ENCODE measurements at places on chromosomes 7 and 10.

DNA sequence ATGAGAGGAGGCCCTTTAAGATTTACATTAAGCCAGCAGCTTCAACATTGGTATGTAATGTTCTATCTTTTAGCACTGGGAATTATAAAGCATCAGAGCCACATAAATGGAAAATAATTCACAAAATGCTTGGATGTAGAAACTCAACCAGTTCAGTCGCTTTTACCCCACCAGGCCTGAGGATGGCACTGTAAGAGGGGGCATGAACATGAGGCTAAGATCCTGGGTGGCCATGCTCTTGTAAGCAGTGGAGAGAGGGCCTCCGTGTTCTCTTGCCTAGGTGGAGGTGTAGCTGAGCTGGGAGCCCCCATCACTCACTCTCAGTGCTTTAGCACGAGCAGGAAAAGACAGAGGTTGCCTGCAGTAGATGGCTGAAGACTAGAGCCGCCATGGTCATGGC, 238.8 kb downstream of the FANK1 start:
- DNase-seq: no peak

- DNase-seq: no peak
Observed at GRCh38 chr7:132656846-132657776, 80.8 kb upstream of the PLXNA4 start.

- no peak for DNase-seq
Observed at GRCh38 chr10:88852327-88852726, 683 bp upstream of the ANKRD22 start.

GRCh38 chr10:122225330-122225729, 45.8 kb upstream of the BTBD16 start:
- DNase-seq: no peak

DNA sequence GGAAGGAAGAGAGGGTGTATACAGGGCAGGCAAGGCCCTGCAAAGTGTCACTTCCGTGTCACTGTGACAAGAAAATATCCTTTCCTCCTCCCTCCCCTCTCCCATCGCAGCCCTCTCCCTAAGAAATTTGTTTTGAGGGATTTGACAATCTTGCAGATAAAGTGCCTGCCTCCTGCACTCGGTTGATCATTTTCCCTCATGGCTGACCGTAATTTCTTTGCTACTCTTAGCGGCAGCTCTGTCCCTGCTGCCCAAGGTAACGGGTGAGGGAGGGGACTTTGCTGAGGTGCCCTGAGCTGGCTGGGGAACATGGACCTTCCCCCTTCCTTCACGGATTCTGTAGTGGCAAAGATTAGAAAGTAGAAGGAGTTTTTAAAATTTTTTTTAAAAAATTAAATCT, 179.1 kb downstream of the TCF7L2 start:
- no peak for DNase-seq

DNA sequence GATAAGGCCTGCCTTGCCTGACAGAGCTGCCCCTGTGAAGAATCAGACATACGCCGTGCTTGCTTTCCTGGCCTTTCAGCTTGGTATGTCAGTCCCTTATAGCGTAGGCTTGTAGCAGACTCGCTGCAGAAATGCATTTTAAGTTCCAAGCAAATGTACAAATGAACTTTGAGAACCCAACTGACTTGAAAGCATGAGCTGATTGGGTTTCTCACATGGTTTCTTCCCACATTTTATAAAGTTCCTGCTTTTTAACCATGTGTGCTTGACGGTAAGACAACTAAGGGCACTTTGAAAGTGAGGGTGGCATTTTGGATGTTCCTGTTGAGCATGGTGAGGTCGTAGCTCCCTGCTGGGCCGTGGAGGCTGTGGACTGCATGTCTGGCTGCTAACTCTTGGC, 62.6 kb downstream of the CCNY start:
- no peak for DNase-seq

- no peak for DNase-seq
Observed at GRCh38 chr7:110647266-110647665, 443.7 kb upstream of the LRRN3 start.

DNA sequence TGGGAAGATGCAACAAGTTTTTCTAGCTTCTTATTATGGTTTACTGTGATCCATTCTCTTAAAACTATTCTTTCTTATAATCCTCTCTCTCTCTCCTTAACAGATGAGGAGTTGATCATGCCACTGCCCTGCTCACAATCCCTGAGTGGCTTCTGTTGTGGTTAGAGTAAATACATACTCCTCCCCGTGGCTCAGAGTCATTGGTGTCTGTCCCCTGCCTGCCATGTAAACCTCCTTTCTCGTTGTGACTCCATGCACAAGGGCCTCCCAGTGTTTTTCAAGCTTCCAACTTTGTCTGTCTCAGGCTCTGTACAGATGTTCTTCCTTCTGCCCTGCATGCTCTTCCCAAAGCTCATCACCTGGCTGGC, 20.4 kb downstream of the CCNY start:
- DNase-seq: no peak

- no peak for DNase-seq
Observed at GRCh38 chr10:24519950-24520349, 203.7 kb downstream of the ARHGAP21 start.

DNA sequence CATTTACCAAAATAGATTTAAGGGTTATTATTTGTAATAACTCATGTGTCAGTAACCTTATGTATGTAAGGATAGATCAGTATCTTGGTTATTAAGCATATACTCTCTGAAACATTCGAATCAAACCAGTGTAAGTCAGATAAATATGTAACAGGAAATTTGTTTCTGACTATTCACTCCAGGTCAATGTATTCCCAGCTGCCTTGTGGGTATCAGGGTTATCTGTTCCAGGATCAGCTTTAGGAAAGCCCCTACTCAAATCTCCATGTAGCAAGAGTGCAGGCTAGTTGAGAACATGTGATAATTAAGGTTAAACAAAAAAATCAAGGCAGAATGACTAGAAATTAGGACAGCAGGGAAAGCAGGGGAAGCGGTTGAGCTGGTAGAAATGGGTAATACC, 201.7 kb downstream of the AUTS2 start:
- no peak for DNase-seq

- no peak for DNase-seq
Observed at GRCh38 chr10:806451-807162, 117.1 kb upstream of the DIP2C start.

GRCh38 chr7:11294218-11294617, 320.5 kb downstream of the PHF14 start:
- DNase-seq: no peak

- DNase-seq: no peak
Observed at GRCh38 chr10:133388236-133388972, 5.6 kb upstream of the MTG1 start.

DNA sequence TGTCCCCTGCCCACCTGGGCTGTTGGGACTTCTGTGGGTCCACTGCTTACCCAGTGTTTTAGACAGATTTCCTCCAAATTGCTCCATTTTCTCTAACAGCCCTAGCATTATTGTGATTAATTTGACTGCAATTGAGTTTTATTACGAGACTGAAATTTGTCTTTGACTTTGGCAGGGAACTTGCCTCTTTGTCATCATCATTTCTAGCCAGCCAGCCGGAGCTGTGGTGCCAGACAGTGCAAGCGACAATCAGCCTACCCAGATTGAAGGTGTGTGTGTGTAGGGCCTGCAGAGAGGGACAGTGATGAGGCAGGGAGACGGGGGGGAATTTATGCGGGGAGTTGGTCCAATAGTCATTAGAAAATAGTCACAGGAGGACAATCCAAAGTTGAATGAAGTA, 743.0 kb downstream of the NRG3 start:
- no peak for DNase-seq

DNA sequence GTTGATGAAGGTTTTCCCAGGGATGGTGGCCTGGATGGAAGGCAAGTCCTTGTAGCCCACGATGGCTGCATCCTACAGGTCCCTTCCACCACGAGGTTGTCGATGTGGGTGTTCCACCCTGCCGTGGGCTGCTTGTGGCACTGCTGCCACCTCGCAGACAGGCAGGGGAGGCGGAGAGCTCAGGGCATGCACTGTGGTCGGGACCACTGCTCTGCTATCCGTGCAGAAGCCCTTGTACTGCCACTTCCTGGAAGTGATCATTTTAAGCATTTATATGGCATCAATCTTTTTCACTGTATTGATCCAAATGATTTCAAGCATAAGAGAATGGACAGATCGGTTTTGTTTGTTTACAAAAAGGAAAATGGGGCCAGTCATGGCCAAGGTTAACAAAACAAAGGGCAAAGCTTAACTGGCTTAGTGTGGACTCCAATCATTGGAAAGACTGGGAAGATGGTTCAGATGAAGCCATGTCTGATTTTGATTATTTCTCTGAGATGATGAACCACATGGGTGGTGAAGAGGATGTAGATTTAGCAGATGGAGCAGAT, 8.2 kb upstream of the CYP17A1 start:
- DNase-seq: no peak

DNA sequence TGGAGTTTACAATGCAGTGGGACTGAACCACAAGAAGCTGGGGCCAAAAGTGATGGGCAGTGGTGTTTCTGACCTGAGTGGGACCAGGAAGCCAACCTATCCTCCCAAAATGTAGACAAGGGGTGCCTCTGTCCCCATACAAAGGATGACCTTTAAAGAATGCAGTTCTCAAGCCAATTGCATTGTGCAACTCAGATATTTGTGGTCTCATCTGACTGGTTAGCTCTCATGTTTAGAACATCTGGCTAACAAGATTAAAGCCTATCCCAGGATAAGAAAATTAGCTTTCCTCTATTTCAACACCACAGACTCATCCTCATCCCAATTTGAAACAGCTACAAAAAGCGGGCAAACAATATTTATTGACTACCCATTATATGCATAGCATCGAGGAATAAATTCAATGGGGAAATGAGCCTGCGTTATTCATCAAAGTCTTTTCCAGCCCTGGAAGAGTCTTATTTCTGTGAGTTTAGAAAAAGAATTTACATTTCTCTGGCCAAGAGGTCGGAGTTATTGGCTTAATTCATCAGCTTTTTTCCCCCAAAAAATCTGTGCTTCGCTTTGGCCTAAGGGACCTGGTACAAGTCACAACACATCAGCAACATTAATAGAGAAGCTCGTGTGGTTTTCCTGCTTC, 26.7 kb downstream of the ELMO1 start:
- DNase-seq: no peak

DNA sequence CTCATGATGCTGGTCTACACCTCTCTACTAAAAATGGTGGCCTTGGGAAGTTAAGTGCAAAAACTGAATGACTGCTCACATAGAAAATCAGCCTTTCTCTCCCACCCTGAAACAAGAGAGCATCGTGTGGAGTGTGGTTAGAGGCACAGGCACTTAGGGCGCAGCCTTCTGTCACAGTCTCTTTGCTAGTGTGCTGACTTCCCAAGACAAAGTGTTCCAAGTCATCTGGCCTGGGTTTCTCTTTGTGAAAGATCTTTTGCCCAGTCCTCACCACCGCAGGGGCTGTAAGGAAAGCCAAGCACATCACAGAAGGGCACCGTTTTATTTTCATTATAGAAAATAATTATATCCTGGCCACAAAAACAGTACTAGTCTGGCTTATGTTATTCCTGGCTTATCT, 12.5 kb downstream of the STN1 start:
- DNase-seq: no peak

DNA sequence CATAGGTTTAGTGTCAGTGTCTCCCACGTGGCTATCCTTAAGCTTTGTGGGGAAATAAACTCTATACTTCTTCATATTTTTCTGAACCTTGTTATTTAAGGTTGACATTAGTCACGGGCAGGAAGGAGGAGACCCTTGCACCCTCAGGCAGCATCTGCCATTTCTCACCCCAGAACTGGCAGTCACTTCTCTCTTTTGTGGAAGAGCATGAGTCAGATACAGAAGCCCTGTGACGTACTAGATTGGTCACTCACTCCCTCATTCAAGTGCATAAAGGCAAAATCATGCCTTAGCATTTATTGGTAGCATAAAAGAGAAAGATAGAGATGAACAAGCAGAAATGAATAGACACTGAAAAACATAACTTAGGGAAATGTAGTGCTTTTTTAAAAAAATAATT, 206.0 kb upstream of the MDFIC start:
- no peak for DNase-seq

- no peak for DNase-seq
Observed at GRCh38 chr7:15341817-15342216, 220.0 kb downstream of the AGMO start.

GRCh38 chr10:91197127-91197526, 23.3 kb upstream of the PCGF5 start:
- DNase-seq: no peak

DNA sequence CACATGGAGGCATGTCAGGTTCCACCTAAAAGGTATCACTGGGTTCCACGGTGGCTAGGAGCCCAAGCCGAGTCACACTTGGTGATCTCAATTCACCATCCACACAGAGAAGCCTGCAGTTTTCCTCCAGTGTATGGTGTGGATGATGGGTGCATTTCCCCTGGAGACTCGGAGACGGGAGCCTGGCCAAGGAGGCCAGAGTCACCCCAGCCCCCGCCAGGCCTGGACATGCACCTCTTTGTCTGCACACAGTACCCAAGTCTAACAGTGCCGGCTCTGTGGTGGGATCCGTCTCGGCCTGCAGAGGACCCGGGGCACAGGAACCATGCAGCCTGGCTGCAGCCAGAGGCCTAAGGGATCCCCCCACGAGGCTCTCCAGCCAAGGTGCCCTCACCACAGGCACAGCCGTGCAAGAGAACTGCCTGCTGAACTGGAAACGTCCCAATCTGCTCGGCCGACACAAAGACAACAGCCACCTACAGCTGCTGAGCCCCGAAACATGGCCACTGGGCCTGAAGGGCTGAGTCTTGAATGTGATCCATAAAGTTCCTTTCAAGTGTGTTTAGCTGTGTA, 75.2 kb downstream of the DIP2C start:
- peak; percentile 67 for DNase-seq

- DNase-seq: no peak
Observed at GRCh38 chr7:108165723-108166122, 35.6 kb upstream of the LAMB4 start.

GRCh38 chr10:50248062-50248461, 3.3 kb downstream of the ASAH2 start:
- DNase-seq: no peak

- no peak for DNase-seq
Observed at GRCh38 chr7:158811894-158812293, 17.4 kb downstream of the ESYT2 start.

GRCh38 chr10:123781956-123782500, 109.6 kb downstream of the CPXM2 start:
- no peak for DNase-seq

- no peak for DNase-seq
Observed at GRCh38 chr10:89330537-89331212, 2.9 kb downstream of the IFIT3 start.

DNA sequence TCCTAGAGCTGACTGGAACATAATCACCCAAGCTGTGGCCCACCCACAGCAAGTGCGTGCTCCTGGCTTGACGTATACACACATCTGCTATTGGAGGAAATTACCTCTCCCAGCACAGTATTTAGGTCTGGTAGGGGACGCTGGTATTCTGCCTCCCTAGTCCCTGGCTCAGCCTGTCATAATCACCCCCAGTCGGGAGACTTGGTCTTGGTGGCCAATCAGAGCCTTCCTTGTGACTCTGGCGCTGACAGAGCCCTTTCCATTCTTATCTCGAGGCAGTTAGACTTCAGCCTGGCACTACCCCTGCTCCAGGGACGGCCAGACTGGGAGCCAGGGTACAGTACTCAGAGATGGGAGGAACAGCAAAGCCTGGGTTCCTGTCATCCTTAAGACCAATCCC, 14.3 kb upstream of the PRKAG2 start:
- no peak for DNase-seq

- no peak for DNase-seq
Observed at GRCh38 chr10:19974138-19974537, 157.9 kb downstream of the PLXDC2 start.
